ENCODE measurements at places on chromosomes 13 and 19.

DNA sequence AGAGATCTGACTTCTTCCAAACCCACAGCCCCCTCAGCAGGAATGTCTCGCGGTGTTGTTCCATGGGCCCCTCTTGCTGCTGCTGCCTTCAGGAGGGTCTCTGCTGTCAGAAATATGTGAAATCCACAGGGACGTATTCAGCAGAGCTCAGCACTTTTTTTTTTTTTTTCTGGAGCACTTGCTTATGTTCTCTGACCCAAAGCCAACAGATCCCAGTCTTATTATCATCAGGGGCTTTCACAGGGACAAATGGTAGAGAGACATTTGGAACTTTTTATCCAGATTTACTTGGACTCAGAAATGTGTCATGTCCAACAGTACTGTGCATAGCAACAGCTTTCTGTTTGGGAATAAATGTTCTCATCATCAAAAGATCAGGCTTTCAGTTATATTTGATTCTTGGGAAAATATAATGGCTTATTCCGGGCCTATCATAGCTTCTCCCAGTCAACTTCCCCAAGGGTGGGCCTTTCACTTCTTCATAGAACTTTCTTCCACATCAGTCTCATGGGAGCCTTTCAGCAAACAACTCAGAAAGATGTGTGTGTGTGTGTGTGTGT lies 332.7 kb downstream of the ZNF536 start:
- DNase-seq = no peak

DNA sequence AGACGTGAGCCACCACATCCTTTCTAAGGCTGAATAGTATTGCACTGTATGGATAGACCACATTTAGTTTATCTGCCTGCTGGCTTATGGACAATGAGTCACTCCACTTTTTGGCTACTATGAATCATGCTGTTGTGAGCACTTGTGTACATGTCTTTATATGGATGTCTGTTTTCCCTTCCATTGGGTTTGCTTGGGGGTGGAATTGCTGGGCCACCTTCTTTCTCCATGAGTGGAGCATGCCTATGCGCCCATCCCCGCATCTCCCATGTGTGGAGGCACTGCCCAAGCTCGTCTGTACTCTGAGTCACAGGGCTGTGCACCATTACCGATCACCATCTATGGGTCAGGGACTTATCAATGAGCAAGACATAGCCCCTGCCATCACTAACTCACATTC lies 127.2 kb upstream of the GJB6 start:
- no peak for DNase-seq

DNA sequence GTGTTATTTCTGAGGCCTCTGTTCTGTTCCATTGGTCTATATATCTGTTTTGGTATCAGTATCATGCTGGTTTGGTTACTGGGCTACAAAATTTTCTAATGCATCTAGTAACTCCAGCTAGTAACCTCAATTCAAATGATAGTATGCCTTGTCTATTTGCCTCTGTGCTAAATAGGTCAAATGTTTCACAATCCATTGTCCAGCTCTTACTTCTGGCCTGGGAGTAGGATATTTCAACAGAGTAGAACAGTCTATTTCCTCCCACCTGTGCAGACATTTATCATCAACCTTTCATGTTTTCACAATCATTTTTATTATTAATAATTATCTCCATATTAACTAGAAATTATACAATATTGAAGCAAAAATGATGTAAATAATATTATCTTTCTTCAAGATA lies 18.1 kb upstream of the NDFIP2 start:
- no peak for DNase-seq

- no peak for DNase-seq
Measured at GRCh38 chr13:34458756-34459715, 483.0 kb upstream of the NBEA start.

DNA sequence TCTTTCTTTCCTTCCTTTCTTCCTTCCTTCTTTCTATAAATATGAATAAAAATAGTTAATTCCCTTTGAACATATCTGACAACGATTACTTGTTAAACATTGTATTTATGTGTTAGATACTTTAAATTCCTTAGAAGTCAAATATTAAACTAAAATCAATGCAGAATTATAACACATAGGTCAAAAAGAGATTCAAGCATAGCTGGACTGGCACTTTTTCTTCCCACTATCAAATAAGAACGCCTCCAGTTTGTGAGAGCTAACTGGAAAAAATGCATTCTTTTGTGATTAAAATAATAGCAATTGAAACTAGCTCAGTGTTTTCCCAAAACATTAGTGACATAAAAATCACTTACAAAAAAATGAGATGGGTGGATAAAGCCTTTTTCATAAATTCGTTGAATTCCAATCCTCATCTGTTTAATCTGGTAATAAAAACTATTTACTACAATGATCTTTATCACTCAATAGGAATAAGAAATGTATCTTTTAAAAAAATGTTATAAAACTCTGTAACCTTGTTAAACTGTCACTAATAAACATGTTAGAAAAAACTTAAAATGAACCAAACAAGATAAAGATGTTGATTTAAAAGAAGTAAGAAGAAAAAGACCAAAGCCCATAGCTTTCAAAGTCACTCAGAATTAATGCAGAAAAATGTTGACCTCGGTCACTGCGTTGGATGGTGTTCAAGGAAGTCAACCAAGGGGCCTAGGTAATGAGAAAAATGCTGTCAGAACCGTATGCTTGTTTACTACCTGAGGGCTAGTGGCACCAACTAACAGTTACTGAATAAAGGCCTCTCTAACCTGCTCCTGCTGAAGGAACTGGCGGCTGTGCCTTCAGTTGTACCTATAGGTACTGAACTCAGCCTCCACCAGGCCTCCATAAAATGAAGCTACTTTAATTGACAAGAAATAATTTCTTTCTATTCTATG lies 1039.5 kb upstream of the SLC10A2 start:
- DNase-seq = no peak

All from GM20000 (cell line).